ENCODE measurements at places on chromosomes 7 and 10.

GRCh38 chr7:199483-200249 lies 7.3 kb downstream of the FAM20C start:
- DNase-seq: no peak

DNA sequence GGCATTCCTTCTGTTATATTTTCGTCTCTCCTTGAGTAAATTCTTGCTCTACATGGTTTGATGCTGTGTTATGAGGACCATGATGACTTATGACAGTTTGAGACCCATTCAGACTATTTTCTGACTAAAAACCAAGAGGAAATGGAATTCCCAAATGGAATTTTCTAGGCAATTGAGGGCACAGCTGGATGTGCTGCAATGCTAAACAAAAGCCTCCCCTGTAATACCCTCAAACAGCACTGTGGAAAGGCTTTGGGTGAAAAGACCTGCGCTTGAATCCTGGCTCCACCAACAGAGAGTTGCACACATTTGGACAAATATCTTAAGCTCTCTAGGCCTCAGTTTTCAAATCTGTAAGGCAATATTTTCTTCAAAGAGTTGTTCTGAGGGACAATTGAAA lies 129.1 kb downstream of the PRKG1 start:
- DNase-seq: no peak

DNA sequence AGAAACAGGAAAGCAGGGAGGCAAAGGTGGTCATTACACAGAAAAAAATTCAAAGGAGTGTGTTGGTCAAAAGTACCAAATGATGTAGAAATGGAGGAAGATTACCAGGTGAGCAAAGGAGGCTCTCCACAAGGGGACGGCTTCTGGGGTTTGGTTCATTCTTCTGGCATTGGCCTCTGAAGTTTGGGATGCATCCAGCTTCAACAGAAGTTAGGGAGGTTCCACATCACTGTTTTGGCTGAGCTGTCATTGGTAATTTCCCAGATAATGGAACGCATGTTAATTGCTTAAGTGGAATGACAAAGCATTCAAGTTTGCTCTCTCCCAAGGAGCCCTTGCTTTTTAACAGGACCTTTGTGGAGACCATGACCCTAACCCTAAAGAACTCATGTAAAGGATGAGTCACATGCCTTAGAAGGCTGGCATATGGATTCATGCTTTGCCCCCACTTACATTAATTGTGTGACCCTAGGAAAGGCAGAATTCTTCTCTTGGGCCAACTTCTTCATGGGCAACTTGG lies 398.6 kb downstream of the GPAM start:
- no peak for DNase-seq

DNA sequence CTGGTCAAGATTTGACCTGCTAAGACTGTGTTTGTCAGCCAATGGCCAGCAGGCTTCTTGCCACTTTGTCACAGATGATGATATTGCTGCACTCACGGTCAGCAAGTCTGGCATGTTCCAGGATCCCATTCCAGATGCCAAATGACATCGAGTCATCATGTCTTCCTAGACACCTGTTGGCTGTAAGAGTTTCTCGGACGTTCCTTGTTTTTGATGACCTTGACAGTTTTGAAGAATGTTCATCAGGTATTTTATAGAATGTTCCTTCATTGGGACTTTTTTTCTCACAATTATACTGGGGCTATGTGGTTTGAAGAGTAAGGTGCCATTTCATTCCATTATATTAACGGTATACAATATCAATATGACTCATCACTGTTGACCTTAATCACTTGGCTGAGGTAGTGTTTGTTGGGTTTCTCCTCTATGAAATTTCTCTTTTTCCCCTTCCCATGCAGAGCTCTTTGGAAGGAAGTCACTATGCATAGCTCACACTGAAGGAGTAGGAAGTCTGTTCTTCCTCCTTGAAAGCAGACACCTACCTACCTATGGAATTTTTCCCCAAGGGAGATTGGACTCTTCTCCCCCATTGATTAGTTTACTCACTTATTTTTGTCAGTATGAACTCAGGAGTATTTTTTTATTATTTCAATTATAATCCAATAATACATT lies 31.6 kb downstream of the HECW1 start:
- DNase-seq: no peak

DNA sequence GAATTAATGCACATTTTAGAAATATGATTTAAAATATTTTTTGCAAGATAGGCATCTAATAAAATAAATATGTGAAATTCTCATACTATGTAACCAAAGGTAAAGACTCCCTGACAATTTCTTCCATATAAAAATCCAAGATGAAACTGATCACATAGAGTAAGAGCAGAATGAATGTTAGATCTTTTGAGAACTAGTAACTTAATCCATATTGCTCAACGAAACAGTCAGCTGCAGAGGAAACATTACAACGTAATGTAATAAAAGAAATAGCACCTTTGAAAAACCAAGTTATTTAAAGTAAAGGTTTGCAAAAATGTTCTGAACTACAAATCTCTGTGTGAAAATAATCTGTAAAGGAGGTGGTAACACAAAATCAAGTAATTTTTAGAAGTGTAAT lies 28.8 kb downstream of the HACD1 start:
- no peak for DNase-seq

DNA sequence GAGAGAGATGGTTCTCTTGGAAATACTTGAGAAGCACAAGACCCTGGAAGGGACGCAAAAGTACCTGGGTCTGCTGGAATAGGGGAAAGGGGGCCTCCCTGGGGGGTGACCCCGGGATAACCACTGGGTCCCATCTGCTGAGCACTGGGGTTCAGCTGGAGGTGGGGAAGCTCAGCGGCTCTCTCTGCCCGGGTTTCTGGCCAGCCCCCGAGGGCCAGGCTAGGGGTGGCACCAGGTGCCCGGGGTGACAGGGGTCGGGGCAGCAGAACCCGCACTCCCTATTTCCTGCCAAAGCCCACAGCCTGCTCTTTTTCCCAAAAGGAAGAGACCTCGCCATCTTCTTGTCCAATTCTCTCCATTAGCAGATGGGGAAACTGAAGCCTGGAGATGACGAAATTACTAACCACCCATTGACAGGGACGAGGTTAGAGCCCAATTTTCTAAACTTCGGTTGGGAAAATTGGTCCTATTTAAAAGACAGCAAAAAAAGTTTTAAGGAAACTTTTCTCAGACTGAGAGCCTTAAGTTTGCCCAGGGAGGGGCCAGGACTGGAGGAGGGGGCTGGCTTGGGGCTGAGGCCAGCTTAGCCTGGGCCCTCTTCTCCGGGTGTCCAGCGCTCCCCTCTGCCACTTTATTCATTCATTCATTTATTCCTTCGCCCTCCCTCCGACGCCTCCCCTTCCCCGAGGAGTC lies 17.8 kb upstream of the GATA3 start:
- DNase-seq: no peak

GRCh38 chr10:4527281-4527970 lies 298.6 kb upstream of the AKR1E2 start:
- no peak for DNase-seq

- no peak for DNase-seq
Observed at GRCh38 chr7:44484482-44485313, 5.8 kb downstream of the NUDCD3 start.

DNA sequence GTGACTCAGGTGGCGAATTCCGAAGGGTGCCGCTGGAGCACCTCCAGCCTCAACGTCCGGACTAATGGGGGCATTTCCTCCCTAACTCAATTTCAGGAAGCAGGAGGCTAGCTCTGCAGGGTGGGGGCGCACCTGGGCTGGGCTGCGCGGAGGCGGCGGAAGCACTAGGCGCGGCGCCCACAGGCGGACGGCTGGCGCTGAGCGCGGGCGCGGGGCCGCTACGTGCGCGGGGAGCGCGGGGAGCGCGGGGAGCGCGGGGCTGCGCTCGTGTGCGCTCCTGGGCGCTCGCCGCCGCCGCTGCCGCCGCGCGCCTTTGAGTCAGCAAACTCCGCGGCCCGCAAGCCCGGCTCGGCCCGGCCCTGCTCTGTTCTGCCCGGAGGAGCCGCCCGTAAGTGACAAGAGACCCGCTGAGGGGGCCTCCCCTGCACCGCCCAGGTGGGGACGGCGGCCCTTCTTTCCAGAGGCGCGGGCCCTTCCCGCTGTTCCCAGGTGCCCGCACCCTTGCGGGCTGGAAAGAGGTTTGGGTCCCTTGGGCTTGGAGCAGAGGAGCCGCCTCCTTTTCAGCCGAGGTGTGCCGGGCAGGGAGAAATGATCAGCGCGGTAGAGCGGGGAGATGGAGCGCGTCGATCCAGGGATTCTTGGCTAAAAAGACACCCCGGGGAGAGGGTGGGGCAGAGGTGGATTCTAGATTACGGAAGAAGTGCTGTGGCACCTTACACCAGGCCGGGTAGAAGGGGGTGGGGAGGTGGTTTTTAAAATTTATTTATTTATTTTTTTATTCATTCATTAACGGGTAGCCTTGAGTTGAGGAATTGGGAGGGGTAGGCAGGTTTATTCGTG lies at the start of gene SNX10:
TSS of gene SNX10 (plus strand) at position 164 of the 840 bp plus-strand sequence. CDS start 54,581 bp downstream, outside the sequence.
- DNase-seq: peak; percentile 75

GRCh38 chr7:46197785-46198540 lies 276.9 kb upstream of the IGFBP3 start:
- no peak for DNase-seq

- no peak for DNase-seq
Observed at GRCh38 chr10:46301721-46302479, 15.1 kb downstream of the ANTXRL start.

GRCh38 chr10:78312197-78313047 lies 278.8 kb downstream of the RPS24 start:
- DNase-seq: no peak

DNA sequence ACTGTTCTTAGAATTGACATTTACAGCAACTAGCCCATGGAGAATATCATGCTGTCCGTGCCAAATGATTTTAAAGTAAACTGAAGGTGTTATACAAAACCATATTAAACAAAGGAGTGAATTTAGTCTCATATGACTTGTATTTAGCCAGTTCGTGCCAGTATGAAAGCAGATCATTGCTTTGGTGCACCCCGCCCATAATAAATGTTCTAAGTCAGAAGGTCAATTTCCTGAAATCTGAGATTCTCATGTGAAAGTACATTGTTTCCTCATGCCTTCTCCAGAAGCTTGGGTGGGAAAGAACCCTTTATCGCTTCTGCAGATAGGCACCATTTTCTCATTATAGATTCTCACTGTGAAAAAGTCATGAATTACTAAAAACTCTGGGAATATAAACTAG lies 106.4 kb downstream of the CAMK1D start:
- DNase-seq: no peak

- DNase-seq: no peak
Observed at GRCh38 chr7:30750683-30751650, 968 bp upstream of the INMT start.

GRCh38 chr10:60777696-60778213 lies 523 bp upstream of the CDK1 start:
- no peak for DNase-seq

- no peak for DNase-seq
Observed at GRCh38 chr10:118948786-118949185, 80.7 kb upstream of the NANOS1 start.

DNA sequence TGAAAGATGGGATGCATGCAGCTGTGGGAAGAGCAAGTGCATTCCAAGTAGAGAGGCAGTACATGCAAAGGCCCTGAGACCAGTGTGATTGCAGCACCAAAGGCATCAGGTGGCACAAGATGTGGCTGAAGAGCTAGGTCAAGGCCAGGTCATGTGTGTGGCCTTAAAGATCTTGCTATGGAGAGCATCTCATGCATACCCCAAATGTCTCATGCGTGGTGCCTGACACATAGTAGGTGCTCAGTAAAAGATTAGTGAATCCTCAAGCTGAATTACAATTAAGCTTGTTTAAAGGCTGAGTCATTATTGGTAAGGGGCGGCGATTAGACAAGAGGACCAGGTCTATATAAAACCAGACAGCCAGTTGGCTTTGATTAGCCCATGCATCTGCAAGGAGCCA lies 336.6 kb downstream of the FGFR2 start:
- no peak for DNase-seq

- no peak for DNase-seq
Observed at GRCh38 chr7:40221836-40222235, 87.0 kb downstream of the SUGCT start.

DNA sequence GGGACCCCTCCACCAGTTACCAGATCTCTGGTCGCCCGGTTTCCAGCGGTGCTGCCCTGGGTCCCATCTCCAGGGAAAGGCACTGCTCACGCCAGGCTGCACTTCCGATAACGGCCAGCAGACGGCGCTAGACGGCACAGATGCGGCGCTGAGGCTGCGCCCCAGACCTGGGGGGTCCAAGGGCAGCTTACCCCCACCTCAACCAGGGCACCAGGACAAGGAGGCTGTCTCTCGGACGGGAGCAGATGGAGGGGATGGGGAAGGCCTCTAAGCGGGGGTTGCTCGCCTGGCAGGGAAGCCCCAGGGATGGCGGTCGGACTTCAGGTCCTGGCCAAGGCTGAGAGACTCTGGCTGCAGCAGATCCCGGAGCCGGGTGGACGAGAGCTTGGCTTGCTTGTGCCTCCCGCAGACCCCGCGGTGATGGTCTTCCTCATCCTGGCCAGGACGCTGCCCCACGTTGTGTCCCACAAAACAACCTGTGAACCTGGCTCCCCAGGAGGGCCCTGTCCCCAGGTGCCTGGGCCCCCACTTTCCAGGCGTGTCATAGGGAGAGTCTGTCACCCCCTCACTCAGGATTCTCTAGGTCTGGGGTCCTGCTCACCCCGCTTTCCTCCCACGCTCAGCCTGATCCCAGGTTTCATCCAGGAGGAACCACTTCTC lies 23.9 kb upstream of the ZNF716 start:
- no peak for DNase-seq

- no peak for DNase-seq
Observed at GRCh38 chr7:25496476-25497368, 268.4 kb upstream of the NPVF start.

- no peak for DNase-seq
Observed at GRCh38 chr7:132799081-132799413, 222.8 kb upstream of the PLXNA4 start.

DNA sequence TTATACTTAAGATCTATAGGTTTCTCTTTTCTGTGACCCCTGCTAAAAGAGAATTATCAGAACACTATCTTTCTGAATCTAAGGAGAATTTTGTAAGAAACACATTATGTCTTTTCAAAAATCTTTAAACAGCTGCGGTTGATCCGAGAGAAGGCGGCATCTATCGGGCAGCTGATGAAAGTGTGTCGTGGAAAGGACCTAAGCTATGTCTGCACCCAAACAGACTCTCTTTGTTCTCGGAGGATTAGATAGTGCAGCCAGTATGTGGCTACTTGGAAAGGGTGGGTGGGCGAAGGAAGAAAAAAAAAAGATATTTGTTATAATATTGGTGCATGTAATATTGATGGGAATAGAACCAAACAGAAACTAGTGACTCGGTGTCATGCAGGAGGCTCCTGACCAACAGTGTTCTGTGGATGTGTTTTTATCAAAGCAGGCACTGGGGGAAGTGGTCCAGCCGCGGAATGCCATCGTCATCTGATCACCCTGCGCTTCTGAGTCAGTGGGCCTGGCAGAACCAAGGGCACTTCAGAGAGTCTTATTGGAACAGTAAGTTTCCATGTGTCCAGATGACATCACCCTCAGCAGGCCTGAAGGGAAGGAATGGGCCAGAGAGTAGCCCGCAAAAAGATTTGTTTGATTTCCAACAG lies 509.7 kb upstream of the AKR1E2 start:
- DNase-seq: no peak

DNA sequence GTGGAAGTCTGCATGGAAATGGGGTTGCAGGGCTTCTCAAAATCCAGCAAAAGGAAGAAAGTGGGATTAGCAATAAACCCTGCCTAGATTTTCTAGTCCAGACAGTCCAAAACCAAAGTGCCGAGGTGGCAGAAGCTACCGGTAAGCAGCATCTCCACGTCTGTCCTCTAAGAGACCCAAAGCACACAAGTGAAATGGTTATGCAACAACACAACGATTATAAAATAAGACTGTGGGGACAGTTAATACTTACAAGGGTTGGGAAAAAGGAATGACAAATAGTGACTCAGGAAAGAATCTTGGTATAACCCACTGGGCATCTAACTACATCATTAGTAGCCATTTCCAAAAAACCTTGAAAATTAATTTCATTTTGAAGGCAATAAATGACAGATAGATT lies 24.7 kb downstream of the CREB3L2 start:
- DNase-seq: no peak
